ENCODE measurements at places on chromosomes 4 and X.

GRCh38 chrX:52574416-52575275, 57.8 kb upstream of the XAGE1B start:
- DNase-seq, result peak; percentile 56

DNA sequence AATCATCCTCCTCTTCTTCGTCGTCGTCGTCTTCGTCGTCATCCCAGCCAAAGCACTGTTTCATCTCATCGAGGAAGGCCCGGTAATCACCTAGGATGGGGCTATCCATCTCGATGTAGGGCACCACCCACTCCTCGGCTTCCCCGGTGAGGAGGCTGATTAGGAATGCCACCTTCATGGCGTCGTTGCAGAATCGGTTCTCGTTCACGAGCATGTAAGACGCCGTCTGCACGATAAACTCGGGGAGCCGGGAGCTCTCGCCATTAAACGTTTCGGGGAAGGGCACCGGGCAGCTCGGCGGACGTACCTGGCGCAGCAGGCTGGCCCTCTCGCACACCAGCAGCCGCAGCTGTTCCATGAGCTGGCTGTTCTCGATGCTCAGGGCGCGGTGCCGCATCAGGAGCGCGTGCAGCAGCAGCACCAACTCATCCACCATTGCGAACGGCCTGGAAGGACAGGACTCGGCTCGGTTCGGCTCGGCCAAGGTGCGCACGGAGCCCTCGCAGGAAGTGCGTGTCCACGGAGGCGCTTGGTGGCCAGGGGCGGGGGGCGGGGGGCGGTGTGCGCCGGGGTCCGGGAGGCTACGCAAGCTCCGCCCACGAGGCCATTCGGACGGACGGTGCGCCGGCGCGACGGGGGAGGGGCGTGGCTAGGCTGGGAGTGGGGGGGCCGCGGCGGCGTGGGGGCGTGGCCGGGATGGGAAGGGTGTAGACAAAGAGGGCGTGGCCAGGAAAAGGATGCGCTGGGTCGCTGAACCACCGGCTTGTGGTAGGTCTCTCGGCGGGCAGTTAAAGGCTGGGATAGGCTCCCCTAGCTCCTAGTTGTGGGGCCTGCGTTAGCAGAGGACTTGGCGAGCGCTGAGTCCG, at the start of gene LDOC1:
TSS of gene LDOC1 (minus strand) at position 544 of the 866 bp plus-strand sequence. CDS start at position 436, 108 bp downstream.
- peak; percentile 87 for DNase-seq

GRCh38 chrX:17814557-17814956, 46.5 kb downstream of the RAI2 start:
- DNase-seq, result peak; percentile 53

GRCh38 chrX:13692771-13693231, 3.9 kb downstream of the RAB9A start:
- no peak for DNase-seq

DNA sequence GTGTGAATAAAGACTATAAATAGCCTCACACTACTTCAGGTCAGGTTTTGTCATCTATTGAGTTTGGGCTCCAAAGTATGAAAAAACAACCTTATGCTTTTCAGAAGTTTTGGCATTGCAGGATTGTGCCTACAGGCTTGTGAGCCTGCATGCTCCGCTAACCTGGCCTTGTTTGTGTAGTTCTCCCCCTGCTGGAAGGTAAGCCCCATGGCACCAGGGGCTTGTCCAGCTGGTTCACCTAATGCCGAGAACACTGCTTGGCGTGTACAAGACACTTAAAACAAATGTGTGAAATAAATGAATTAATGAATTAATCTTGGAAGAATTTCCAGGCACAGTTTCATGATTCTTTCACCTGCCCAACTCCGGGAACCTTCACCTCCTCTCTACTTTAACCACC, 1.8 kb upstream of the HSD17B10 start:
- DNase-seq, result peak; percentile 71

DNA sequence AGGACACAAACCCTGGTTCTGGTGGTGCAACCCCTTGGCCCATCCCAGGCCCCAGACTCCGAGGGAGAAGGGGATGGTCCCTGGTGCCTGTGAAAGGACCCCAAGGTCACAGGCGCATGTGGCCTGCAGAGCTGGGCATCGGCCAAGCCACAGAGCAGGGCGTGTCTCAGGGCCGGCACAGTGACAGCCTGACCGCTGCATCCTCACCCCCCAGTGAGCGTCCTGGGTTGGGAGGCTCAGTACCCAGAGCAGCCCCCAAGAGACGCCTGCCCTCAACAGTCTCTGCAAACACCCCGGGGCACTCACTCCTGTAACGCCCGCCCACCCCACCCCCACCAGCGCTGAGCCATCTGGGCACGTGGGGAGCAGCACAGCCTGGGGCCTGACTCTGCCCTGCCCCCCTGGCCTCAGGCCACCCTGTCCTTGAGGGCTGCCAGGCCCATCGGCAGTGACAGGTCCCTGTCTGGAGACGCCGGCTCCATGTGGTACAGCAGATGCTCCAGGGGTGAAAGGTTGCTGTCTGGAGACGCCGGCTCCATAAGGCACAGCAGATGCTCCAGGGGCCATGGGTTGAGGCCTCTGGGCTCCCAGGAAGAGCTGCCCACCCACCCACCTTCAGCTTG, 24.5 kb upstream of the CPLX1 start:
- DNase-seq, result no peak

GRCh38 chr4:45442466-45442865, 681.4 kb downstream of the GABRG1 start:
- no peak for DNase-seq

DNA sequence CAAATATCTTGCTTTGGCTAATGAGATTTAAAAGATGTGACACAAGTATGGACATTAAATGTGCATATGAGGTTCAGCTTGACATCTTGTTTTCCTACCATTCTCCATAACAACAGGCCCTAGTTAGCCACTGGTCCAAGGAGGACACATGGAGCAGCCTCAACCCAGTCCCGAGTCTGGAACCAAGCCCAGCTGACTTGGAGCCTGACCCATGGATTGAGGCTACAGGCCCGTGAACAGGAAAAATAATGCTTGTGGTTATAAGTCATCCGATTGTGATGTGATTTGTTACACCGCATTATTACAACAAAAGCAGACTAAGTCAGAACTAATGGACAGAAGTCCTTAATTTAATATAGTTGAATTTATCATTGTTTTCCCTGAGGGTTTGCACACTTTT, 123.2 kb upstream of the BANK1 start:
- DNase-seq, result peak; percentile 29

- DNase-seq, result peak; percentile 21
Observed at GRCh38 chr4:153427363-153428071, 38.6 kb upstream of the TMEM131L start.

DNA sequence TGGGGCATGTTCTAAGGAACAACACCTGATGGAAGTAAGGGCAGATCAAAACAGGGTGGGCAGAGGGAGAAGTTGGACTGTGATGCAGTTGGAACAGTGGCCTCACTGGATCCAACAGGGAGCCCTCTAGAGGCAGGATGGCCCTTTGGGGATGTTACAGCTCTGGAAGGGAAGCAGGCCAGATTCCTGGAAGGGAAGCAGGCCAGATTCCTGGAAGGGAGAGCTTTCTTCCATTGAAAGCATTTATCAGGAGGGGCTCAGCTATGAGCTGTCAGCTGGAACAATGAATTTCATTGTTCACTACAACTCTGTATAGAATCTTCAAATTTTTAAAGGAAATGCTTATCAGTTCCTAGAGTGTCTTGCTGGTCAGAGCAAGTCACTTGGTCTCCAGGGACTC, 17.7 kb downstream of the IL15 start:
- no peak for DNase-seq

DNA sequence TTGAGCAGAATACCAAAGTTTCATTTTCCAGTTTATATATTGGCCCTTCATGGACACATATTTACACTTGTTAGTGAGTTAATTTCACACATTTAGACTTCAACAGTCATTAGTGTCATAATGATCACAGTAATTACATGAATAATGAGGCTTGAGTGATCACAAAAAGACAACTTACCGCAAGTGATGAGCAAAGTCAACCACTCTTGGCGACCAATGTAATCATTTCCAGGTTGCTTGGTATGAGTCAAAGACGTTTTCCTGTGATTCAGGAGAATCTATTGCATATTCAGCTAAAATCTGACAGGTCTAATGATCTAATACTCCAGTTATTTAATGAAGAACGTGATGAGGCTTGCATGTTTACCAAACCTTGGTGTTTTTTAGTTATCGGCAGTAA, 407.9 kb upstream of the TENM3 start:
- DNase-seq, result no peak

GRCh38 chr4:165418073-165418472, 39.3 kb downstream of the CPE start:
- no peak for DNase-seq

DNA sequence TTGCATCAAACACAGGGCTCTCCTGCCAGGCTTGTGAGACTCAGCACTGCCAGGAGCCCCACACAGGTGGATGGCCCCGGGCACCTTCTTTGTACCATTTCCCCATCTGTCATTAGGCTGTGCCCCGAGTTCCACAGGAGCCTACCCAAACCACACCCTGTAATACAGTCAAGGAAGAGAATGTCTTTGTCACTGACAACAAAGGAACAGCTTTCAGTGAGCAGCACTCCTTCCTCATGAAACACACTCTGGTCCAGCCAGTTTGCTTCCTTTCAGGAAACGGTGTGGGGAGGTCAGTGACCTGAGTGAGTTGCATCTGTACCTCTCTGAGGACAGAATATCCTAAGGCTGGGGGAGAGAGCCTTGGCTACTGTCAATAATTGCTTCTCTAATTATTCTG, 53.7 kb downstream of the LNX1 start:
- no peak for DNase-seq

GRCh38 chr4:57501720-57502119, 391.5 kb upstream of the IGFBP7 start:
- peak; percentile 2 for DNase-seq

DNA sequence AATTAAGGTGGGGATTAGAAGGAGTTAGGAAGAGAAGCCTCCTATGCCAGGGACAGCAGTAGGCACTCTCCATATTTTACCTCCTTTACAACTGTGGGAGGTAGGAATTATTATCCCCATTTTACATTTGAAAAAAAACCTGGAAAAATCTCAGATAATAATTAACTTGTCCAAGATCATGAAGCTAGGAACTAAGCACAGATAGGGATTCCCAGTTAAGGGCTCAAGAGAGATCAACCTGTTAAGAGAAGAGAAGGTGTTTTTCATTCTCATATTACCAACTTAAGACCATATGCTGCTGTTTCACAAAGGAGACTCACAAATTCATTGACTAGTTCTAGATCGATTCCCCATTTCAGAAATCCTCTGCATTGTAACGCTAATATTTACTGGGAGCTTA, 16.1 kb upstream of the FAM47E start:
- no peak for DNase-seq

GRCh38 chr4:14902342-14902741, 99.9 kb upstream of the CPEB2 start:
- DNase-seq, result no peak

DNA sequence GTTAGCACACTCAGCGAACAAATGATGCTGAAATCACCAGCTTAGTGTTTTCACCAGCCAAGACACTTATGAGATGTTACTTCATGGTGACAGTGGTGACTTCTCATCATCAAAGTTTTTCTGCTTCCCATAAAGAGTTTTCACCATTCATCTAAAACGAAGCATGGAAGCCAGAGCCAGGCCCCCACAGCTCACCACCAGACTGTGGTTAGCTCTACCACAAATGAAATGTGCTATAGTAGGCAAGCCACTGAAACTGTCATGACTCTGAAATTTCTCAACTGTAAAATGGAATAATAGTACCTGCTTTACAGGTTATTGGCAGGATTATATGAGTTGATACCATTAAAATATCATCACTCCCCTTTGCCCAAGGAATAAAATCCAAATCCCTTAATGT, 56.4 kb upstream of the HHIP start:
- no peak for DNase-seq

DNA sequence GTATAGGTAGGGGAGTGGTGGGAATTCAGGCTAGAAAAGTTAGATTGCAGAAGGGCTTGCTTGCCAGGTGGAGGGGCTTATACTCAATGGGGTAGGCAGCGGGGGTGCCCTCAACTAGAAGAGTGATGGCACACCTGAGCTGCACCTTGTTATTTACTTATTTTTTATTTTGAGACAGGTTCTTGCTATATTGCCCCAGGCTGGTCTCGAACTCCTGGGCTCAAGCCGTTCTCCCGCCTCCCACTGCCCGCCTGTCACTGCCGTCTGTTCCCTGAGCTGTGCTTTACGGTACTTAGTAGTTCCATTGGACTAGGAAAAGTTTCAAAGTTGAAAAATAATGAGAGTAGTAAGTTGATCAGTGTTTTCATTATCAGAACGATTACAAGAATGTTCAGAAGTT, 2.0 kb downstream of the ZFX start:
- DNase-seq, result no peak

DNA sequence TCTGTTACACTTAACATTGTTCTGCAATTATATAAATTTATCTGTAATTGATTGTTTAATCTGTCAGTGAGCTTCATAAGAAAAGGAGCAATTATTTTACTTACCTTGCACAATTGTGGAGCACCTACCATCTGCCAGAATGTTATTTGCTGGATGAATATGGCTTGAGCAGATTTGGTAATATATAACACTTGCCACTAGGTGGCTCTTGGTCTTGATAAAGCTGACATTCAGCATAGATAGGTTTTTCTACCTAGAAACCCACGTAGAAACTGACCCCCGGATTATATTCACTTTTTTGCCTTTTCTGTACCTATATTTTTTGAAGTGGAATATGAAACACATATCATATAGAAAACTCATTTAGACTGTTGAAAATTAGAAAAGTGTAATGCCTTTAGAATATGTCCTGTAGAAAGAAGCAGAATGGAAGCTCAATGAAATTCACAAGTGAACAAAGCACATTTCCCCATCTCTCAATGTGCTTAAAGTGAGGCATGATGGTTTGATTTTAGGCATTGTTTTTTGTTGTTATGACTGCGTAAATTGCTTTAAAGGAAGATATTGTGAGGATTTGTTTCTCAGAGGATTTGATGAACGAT, 9.5 kb downstream of the RBPJ start:
- DNase-seq, result peak; percentile 38

- no peak for DNase-seq
Observed at GRCh38 chr4:26157541-26157940, 163.3 kb upstream of the RBPJ start.

DNA sequence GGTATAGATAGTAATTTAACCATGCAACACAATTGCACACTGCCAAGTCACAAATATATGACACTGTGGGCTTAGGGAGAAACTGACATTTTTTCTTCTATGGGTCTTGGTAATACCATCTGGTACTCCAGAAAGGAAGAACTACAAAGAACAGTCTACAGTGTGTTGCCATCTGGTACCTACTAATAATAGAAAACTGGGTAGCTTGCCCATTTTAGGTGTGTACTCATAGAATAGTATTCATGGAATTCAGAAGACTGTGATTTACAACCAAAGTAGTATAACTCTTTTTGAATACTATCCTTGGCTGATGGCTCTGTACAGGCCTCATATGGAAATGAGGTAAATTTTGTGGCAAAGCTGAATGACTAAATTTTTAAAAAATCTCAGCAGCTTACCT, 132.6 kb upstream of the RPS6KA6 start:
- no peak for DNase-seq

DNA sequence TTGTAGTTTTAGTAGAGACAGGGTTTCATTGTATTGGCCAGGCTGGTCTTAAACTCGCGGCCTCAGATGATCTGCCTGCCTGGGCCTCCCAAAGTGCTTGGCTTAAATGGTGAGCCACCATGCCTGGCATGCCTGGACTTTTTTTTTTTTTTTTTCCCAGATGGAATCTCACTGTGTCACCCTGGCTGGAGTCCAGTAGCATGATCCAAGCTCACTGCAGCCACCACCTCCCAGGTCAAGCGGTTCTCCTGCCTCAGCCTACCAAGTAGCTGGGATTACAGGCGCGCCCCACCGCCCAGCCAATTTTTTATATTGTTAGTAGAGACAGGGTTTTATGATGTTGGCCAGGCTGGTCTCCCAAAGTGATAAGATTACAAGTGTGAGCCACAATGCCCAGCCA, 8.4 kb downstream of the UBE2K start:
- DNase-seq, result peak; percentile 35

Measured in AG08395 (cell line).